Activated CD8-positive, alpha-beta T cell treated with anti-CD3 and anti-CD28 coated beads, Interleukin-2, amount 10 ng/mL, durations not matched to agents 7 days and 5 days (primary cell): ENCODE measurements at places on chromosomes 4 and X. TPM values are rescaled to one million over a fixed set of nuclear protein-coding genes. Genes with fewer than 3 reads are reported as not detected.

FHIP1A gene
- total RNA-seq = not detected

GAGE1 gene
- total RNA-seq = not detected

HSFX4 gene
- total RNA-seq = not detected

CXCL11 gene
- total RNA-seq = not detected

RRH gene
- 0.26 TPM for total RNA-seq

RTL5 gene
- total RNA-seq = 0.08 TPM

PCDH10 gene
- not detected for total RNA-seq

DNA sequence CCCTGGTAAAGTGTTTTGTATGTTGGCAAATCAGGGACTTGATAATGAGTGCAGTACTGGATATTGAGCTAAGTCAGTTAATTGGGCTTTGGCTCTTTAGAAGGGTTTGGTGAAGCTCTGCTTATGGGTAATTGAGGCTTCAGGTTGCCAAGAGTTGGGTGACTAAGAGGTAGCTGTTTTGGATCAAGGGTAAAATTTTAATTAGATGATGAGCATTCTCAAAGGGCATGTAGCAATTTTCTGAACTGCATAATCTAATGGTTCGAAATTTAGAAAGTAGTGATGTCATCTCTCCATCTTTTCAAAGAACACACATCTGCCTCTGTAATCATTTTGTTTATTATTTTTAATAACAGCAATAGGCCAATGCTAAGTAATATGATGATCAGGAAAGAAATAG lies 5.5 kb upstream of the TRIM2 start:
- H3K4me3 ChIP-seq = no peak overlapping the region
- DNase-seq = no peak
- no peaks in the 10 kb centered on the region for H3K36me3 ChIP-seq
- H3K27me3 ChIP-seq = peaks cover 11% of the 10 kb centered on the region
- H3K4me1 ChIP-seq = no peaks in the 10 kb centered on the region
- H3K27ac ChIP-seq = no peak overlapping the region

GRCh38 chr4:1074077-1074476 lies 39.3 kb downstream of the RNF212 start:
- DNase-seq = no peak
- peaks cover 8% of the 10 kb centered on the region for H3K4me1 ChIP-seq
- no peaks in the 10 kb centered on the region for H3K36me3 ChIP-seq

DNA sequence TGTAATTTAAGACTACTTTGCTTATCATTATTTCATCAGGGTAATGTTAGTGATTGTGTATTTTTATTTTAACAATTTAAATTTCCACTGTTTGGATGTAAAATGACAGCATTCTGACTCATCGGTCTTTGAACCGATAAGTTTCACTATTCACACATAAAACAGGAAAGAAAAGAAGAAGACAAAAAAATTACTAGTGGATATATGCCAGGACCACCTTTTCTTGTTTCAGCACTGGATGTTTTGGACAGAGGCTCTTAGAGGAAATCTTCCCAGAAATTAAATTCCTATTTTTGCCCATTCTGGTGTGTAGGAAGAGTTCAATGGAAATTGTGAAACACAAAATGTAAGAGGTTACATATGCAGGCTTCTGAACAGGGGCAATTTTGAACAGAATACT lies 57.4 kb downstream of the VEGFC start:
- H3K36me3 ChIP-seq = no peaks in the 10 kb centered on the region
- no peak for DNase-seq
- H3K4me3 ChIP-seq = no peak overlapping the region
- H3K4me1 ChIP-seq = no peaks in the 10 kb centered on the region
- no peaks in the 10 kb centered on the region for H3K27me3 ChIP-seq
- H3K27ac ChIP-seq = no peak overlapping the region

- no peak overlapping the region for H3K4me3 ChIP-seq
- DNase-seq = no peak
- no peaks in the 10 kb centered on the region for H3K36me3 ChIP-seq
- H3K4me1 ChIP-seq = peaks cover 4% of the 10 kb centered on the region
Observed at GRCh38 chrX:109964390-109964789, 38.5 kb upstream of the TMEM164 start.

DNA sequence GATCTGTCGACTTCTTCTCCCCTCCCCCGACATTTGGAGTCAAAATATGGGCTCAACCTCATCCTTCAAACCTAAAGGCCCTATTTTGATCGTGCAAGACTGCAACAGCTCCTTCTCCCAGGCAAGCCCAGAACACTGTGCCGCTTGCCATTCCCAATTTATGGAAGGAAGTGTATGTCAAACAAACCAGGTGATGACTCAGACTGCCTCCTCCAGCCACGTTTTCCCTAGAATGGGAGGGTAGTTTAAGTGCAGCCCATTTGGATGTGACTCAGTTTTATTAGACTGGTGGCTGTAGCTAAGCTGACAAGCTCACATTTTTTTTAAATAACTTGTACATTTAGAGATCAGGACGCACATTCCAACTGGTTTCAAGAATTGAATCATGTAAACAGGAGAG lies 570.4 kb upstream of the DIPK2B start:
- no peak for DNase-seq
- H3K36me3 ChIP-seq = peaks cover 23% of the 10 kb centered on the region
- no peaks in the 10 kb centered on the region for H3K27me3 ChIP-seq

DNA sequence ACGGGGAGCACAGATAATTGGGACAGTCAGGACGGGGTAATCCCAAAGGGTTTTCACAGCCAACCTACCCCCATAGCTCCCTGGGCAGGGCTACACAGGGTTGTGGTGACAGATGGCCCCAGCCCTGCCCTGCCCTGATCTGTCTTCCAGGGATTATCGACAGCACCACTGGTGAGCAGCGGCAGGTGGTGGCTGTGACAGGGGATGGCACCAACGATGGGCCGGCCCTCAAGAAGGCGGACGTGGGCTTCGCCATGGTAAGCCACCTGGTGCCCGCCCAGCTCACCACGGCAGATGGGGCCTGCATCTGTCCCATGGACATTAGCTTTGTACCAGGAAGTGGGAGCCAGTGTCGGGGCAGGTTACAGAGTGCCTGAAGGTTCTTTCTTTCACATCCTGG lies 39.3 kb downstream of the ATP2B3 start:
- no peaks in the 10 kb centered on the region for H3K36me3 ChIP-seq
- H3K4me1 ChIP-seq = peaks cover 7% of the 10 kb centered on the region
- H3K27ac ChIP-seq = no peak overlapping the region

GRCh38 chr4:14896656-14897175 lies 105.6 kb upstream of the CPEB2 start:
- H3K4me3 ChIP-seq = no peak overlapping the region
- no peak overlapping the region for H3K27ac ChIP-seq
- H3K27me3 ChIP-seq = peaks cover 10% of the 10 kb centered on the region
- no peak for DNase-seq

DNA sequence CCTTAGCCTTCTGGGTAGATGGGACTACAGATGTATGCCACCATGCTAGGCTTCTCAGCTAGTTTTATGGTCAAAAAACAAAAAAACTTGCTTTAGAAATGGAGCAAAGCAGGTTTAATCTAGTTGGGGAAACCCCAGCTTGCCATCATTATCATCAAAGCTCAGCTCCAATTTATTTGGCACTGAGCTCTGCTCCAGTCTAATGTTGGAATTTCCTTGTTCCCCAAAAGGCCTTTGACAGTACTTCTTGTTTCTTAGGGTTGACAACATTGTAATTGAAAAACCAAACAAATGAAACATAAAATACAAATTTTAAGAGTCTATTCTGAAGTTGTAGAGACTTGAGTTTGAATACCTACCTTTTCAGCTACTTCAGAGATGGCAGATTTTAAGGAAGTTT lies 48.0 kb downstream of the MRPL1 start:
- H3K27me3 ChIP-seq = no peaks in the 10 kb centered on the region
- no peak overlapping the region for H3K4me3 ChIP-seq
- H3K36me3 ChIP-seq = peaks cover 63% of the 10 kb centered on the region
- no peaks in the 10 kb centered on the region for H3K4me1 ChIP-seq

GRCh38 chrX:24380262-24381187 lies 20.1 kb downstream of the SUPT20HL1 start:
- peaks cover 14% of the 10 kb centered on the region for H3K27me3 ChIP-seq
- H3K4me1 ChIP-seq = no peaks in the 10 kb centered on the region
- H3K36me3 ChIP-seq = no peaks in the 10 kb centered on the region
- no peak for DNase-seq
- H3K27ac ChIP-seq = no peak overlapping the region
- no peak overlapping the region for H3K4me3 ChIP-seq

GRCh38 chr4:85644061-85644460 lies 169.1 kb downstream of the ARHGAP24 start:
- H3K27ac ChIP-seq = no peak overlapping the region
- no peaks in the 10 kb centered on the region for H3K36me3 ChIP-seq
- DNase-seq = no peak
- no peaks in the 10 kb centered on the region for H3K4me1 ChIP-seq

DNA sequence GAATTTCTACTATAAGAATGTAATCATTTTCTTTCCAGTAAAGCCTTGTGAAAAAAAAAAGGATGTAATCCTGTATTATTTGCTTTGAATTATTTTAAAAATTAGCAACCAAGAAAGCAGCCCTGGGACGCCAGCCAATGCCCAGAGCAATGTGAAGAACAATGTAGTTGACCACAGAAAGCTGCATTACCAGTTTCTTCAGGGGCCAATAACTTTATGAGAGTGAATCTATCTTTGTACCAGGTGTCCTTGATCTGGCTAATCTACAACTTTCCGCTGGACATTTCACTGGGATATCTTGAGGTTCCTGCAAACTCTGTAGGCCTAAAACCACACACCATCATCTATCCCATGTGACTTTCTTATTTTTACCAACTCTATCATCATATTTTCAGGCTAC lies 7.6 kb upstream of the KLHL2 start:
- no peak for DNase-seq
- no peaks in the 10 kb centered on the region for H3K27me3 ChIP-seq
- H3K36me3 ChIP-seq = peaks cover 3% of the 10 kb centered on the region
- H3K4me3 ChIP-seq = no peak overlapping the region

- H3K4me1 ChIP-seq = no peaks in the 10 kb centered on the region
- H3K4me3 ChIP-seq = no peak overlapping the region
- H3K27ac ChIP-seq = no peak overlapping the region
- no peaks in the 10 kb centered on the region for H3K27me3 ChIP-seq
- no peaks in the 10 kb centered on the region for H3K36me3 ChIP-seq
Observed at GRCh38 chr4:148780426-148781005, 338.3 kb upstream of the NR3C2 start.

GRCh38 chr4:143399113-143399949 lies 62.7 kb downstream of the GAB1 start:
- no peak overlapping the region for H3K4me3 ChIP-seq
- DNase-seq = peak; percentile 23
- H3K27me3 ChIP-seq = peaks cover 14% of the 10 kb centered on the region
- peaks cover 5% of the 10 kb centered on the region for H3K4me1 ChIP-seq
- H3K36me3 ChIP-seq = no peaks in the 10 kb centered on the region
- H3K27ac ChIP-seq = no peak overlapping the region

GRCh38 chr4:106806158-106806797 lies 229.8 kb downstream of the DKK2 start:
- H3K36me3 ChIP-seq = no peaks in the 10 kb centered on the region
- DNase-seq = no peak
- H3K4me3 ChIP-seq = no peak overlapping the region
- H3K4me1 ChIP-seq = no peaks in the 10 kb centered on the region
